Chondrocyte (in vitro differentiated cells): ENCODE measurements at places on chromosomes 7 and 10. TPM values are rescaled to one million over a fixed set of nuclear protein-coding genes. Genes with fewer than 3 reads are reported as not detected.

BTBD16 gene
- total RNA-seq = 0.10 to 0.29 TPM in 2 of 3 replicates, not detected in the other

ZNF107 gene
- total RNA-seq = 1.7 to 3.3 TPM (median 1.9 TPM) in 3 replicates

AKR1B15 gene
- not detected in 3 replicates for total RNA-seq

SERPINE1 gene
- 794 to 1,203 TPM (median 1,180 TPM) in 3 replicates for total RNA-seq
